ENCODE measurements at places on chromosomes 16 and 17. TPM values are rescaled to one million over a fixed set of nuclear protein-coding genes. Genes with fewer than 3 reads are reported as not detected.

The COL1A1 gene
- total RNA-seq: 10.1 TPM

The TSPOAP1 gene
- 39.7 TPM for total RNA-seq

The FZD2 gene
- 1.3 TPM for total RNA-seq

The SNAI3 gene
- not detected for total RNA-seq

The CETP gene
- not detected for total RNA-seq

The IRX6 gene
- total RNA-seq: not detected

The ADAP2 gene
- total RNA-seq: 0.51 TPM

The CTF1 gene
- total RNA-seq: 1.7 TPM

The CAMKK1 gene
- 41.3 TPM for total RNA-seq

The SUZ12 gene
- total RNA-seq: 23.8 TPM

The KRT33B gene
- 0.61 TPM for total RNA-seq

The ASGR1 gene
- total RNA-seq: 29.0 TPM

The ST6GALNAC1 gene
- total RNA-seq: not detected

The ZNF200 gene
- total RNA-seq: 12.2 TPM

The TUFM gene
- 143 TPM for total RNA-seq

The HOXB6 gene
- total RNA-seq: not detected

The GGT6 gene
- total RNA-seq: not detected

The ZNF469 gene
- total RNA-seq: 0.56 TPM

The ZG16B gene
- not detected for total RNA-seq

The PMP22 gene
- total RNA-seq: 0.56 TPM

The GPR142 gene
- 20.7 TPM for total RNA-seq

The PDIA2 gene
- total RNA-seq: 11.8 TPM

The CYB5D1 gene
- 9.2 TPM for total RNA-seq

The EPX gene
- not detected for total RNA-seq

The ASGR2 gene
- not detected for total RNA-seq

The LGALS9B gene
- not detected for total RNA-seq

The C16orf96 gene
- total RNA-seq: 0.83 TPM

The ASB16 gene
- not detected for total RNA-seq

The CACNG3 gene
- 2.2 TPM for total RNA-seq

The KRT222 gene
- total RNA-seq: 1.3 TPM

The PIP4K2B gene
- total RNA-seq: 66.4 TPM

The MEIOC gene
- not detected for total RNA-seq

The GFAP gene
- total RNA-seq: not detected

The RNF222 gene
- total RNA-seq: not detected

The BRD7 gene
- total RNA-seq: 80.8 TPM

The OR1A1 gene
- not detected for total RNA-seq

The QRICH2 gene
- 12.2 TPM for total RNA-seq

The HS3ST6 gene
- total RNA-seq: 7.8 TPM

The ALOXE3 gene
- total RNA-seq: not detected

The CCDC182 gene
- total RNA-seq: not detected

The ABCA6 gene
- 1.6 TPM for total RNA-seq

The TPPP3 gene
- 21.7 TPM for total RNA-seq
